Glomerular endothelial cell (primary cell): ENCODE measurements at places on chromosomes 4 and X. TPM values are rescaled to one million over a fixed set of nuclear protein-coding genes. Genes with fewer than 3 reads are reported as not detected.

DNA sequence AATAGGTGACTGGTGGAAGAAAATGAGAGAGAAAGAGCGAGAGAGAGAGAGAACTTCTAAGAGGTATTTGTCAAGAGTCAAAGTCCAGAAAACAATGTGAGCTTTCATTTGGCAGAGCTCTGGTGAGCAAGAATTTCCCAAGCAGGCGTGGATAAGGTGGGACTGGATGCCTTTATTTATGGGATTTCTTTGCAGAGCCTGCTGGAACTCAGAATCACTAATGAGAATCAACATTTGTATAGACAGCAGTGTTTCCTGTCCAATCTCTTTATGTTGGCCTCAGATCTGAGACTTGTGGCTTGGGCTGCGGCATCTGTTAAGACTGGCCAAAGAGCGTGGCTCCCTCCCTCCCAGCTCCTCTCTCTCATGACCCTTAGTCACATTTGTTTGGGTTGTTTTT, 67.9 kb upstream of the TBL1X start:
- DNase-seq, result no peak

DNA sequence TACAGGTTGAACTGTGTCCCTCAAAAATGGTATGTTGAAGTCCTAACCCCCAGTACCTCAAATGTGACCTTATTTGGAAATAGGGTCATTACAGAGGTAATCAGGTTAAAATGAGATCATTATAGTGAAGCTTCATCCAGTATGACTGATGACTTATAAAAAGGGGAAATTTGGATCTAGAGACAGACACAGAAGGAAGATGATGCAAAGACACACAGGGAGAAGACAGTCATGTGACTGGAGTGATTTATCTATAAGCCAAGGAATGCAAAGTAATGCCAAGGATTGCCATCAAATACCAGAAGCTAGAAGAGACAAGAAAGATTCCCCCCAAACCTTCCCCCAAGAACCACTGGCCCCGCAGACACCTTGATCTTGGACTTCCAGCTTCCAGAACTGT, 155.2 kb downstream of the RBMX2 start:
- no peak for DNase-seq

DNA sequence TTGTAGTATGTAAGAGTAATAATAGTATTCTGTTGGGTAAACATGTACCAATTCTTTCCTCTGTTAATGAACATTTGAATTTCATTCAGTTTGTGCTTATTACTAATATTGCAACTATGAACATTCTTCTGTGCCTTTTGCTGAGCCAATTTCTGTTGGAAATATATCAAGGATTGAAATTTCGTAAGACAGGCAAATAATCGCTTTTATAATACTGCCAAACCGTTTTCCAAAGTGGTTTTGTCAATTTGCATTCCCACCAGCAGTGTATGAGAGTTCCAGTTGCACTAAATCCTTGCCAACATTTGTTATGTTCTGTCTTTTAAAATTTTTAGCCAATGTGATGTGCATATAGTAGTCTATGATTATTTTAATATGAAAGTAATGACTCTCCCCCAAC, 38.6 kb downstream of the MAGEB17 start:
- DNase-seq, result no peak

Gene ARAP2
- 0.58 and 1.4 TPM in 2 replicates for total RNA-seq

- no peak for DNase-seq
Measured at GRCh38 chr4:112057470-112057869, 87.8 kb upstream of the FAM241A start.

Gene CLDN34
- total RNA-seq, result 0.19 and 0.35 TPM in 2 replicates

Gene ERCC6L
- 1.2 and 2.0 TPM in 2 replicates for total RNA-seq
